ENCODE measurements at places on chromosomes 1 and 21.
A peak's percentile ranks its signal among the peaks of the same experiment; 100 is the strongest.

- DNase-seq = no peak
Observed at GRCh38 chr21:22842875-22843274, 1844.7 kb downstream of the NCAM2 start.

- no peak for DNase-seq
Observed at GRCh38 chr21:34365809-34366208, 2.0 kb downstream of the KCNE2 start.

DNA sequence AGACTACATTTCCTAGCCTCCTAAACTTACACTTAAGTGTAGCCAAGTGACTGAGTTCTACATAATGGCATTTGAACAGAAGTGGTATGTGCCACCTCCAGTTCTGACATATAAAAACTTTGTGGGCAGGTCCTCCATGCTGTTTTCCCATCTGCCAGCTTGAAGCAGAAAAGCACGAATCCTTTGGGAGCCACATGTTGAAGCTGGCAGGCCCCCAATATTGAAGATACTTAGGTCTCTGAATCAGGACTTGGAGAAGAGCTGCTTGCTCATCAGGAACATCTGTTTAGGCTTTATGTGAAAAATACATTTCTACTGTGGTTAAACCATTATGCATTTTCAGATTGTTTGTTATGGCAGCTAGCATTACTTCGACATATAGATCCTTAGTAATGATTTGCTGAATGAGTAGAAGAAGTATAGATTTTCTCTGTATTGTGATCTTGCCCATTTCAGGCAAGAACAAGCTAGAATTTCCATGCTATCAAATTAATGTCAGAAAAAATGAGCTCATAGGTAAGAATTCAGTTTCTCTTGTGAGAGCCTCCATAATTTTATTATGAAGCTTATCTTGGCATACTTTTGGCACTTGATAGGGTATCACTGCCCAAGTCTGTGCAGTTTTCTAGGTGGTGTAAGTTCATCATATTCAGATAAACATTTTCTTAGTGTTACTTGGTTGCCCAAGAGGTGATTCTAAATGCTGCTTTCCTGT, 68.4 kb downstream of the GDAP2 start:
- DNase-seq = peak; percentile 75

DNA sequence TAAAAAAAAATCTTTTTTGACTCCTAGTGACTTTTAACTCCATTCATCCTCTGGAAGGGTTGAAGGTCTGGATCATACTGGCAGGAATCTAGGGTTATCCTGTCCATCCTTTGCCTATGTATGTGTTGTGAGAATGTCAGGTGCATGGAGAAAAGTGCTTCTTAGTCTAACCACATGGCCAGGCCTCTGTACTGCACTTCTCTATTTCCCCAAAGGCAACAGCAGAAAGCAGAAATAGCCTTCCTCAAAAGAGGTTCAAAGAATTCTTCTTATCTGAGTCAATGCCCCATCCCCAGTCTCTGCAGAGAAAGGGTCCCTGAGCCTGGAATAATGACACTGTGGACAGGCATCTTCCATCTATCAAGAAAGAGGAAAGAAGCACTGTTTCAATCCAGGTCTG, 85.7 kb upstream of the CD34 start:
- DNase-seq = no peak

GRCh38 chr1:43991476-43992231, at the start of gene CCDC24:
Gene CCDC24 (plus strand): TSS chr1:43991599. CDS start chr1:43991879, 280 bp downstream.
- peak; percentile 94 for DNase-seq

- no peak for DNase-seq
Observed at GRCh38 chr1:208247696-208248095, 3.5 kb upstream of the PLXNA2 start.

DNA sequence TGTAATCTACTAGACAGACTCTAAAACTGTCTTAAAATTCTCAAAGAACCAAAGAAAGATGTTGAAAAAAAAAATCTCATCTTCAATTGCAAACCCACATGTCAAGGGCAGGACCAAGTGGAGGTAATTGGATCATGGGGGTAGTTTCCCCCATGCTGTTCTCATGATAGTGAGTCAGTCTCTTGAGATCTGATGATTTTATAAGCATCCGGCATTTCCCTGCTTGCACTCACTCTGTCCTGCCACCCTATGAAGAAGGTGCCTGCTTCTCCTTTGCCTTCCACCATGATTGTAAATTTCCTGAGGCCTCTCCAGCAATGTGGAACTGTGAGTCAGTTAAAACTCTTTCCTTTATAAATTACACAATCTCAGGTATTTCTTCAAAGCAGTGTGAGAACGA, 257.0 kb downstream of the HHIPL2 start:
- no peak for DNase-seq

DNA sequence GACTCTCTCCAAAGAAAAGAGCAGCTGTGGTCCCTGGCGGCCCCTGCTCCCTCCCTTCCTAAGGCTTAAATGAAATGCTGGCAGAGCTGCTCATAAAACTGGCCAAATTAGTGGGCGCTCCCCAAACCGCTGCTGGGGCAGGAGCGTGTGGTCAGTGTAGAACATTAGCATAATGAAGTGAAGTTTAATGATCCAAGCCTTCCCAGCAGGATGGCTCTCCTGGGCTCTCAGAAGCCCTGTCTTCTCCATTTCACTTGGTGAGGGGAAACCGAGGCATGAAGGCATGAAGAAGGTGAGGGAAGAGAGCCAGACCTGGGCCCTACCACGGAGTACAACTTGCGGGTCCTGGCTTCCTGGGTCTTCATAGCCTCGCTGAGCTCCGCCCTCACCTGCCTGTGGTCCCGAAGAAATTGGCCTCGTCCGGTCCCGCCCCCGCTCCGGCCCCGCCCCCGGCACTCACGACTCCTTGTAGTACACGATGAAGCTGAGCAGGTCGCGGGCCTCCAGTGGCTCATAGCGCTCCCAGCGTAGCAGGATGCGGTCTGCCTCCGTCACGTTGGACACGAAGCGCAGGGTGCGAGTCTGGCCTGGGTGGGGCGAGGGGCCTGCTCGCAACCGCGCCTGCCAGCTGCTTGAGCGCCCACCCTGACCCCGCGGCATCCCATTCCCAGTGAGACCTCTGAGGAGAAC, 10.3 kb downstream of the INSRR start:
- DNase-seq = no peak

GRCh38 chr1:248622570-248623001, 12.3 kb downstream of the OR2T11 start:
- DNase-seq = peak; percentile 58

DNA sequence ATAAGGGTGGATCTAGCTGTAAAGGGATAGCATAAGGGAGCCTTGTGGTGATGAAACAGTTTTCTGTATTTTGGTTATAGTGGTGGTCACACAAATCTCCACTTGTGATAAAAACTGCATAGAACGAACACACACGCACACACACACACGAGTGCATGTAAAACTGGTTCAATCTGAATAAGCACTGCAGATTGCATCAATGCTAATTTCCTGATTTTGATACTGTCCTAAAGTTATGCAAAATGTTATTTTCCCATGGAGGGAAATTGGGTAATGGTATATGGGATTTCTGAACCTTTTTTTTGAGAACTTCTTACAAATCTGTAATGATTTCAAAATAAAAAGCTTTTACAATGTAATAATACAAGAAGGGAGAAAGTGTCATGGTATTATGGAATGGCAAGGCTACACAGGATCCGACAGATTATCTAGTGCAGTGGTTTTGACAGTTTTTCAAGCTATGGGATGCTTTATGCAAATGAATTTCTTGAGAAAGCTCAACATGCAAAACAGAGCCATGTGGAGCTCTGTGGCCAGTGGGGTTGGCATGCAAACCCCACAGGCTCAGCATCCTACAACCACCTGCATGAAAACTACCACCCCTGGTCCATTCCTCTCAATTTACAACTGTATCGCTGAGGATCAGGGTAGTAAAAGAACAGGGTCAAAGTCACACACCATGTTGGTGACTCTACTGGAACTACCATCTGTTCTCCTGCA, 18.8 kb downstream of the SLC41A1 start:
- no peak for DNase-seq

GRCh38 chr1:215891266-215892057, 324.4 kb downstream of the KCTD3 start:
- no peak for DNase-seq

- DNase-seq = no peak
Observed at GRCh38 chr1:226126824-226127569, 59.5 kb downstream of the ACBD3 start.

- no peak for DNase-seq
Observed at GRCh38 chr1:30476911-30477459, 246.4 kb downstream of the MATN1 start.

- no peak for DNase-seq
Observed at GRCh38 chr1:233673261-233673946, 59.5 kb downstream of the KCNK1 start.
